ENCODE measurements at places on chromosomes 5 and 9.

DNA sequence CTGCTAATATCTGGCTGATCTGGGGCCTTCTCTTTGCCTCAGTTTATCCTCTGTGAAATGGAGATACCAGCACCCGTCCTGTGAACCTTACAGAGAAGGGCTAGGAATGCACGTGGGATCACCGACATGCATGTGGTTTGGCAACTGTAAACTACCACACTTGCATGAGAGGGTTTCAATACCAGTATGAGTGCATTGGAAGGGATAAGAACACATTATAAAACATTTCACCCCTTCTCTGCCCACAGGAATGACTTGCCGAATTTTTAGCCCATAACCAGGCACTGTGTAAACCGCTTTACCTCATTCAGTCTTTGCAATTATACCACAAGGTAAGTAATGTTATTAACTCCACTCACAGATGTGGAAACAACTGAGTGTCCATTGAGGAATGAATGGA lies 8.9 kb upstream of the RAB14 start:
- no peak for DNase-seq

DNA sequence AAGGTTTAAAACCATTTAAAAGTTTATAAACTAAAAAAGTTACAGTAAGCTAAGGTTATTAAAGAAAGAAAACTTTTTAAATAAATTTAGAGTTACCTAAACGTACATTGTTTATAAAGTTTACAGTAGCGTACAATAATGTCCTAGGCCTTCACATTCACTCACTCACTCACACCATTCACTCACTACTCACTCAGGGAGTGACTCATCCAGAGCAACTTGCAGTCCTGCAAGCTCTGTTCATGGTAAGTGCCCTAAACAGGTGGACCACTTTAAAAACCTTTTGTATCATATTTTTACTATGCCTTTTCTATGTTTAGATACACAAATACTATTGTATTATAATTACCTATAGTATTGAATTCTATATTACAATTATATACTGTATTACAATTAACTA lies 190.8 kb upstream of the RASA1 start:
- DNase-seq, result no peak

GRCh38 chr9:18194316-18194715 lies 279.6 kb upstream of the ADAMTSL1 start:
- DNase-seq, result no peak

- no peak for DNase-seq
Observed at GRCh38 chr5:6907320-6907918, 194.2 kb downstream of the TENT4A start.

GRCh38 chr5:154370119-154370518 lies 75.7 kb upstream of the SAP30L start:
- DNase-seq, result no peak

DNA sequence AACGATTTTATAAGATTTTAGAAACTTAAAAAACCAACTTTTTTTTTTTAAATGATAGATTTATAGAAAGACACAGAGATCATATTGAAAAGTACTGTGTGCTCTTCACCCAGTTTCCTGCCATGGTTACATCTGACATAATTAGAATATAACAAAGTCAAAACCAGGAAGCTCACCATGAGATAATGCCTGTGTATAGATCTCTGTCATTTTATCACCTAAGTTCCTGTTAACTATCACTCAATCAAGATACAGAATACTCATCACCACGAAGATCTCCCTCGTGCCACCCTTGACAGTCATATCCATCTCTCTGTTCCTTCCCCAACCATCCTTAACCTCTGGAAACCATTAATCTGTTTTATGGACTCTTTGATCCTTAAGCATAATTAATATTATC lies 39.1 kb downstream of the POC5 start:
- no peak for DNase-seq

DNA sequence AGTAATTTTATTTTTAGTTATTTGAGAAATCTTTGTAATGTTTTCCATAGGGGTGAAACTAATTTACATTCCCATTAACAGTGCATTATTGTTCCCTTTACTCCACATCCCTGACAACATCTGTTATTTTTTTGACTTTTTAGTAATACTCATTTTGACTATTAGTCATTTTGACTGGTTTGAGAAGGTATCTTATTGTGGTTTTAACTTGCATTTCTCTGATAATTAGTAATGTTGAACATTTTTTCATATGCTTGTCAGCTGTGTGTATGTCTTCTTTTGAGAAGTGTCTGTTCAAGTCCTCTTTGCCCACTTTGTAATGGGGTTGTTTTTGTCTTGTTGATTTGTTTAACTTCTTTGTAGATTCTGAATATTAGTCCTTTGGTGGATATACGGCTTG lies 27.5 kb downstream of the CCDC152 start:
- no peak for DNase-seq

- DNase-seq, result no peak
Observed at GRCh38 chr5:40831346-40832210, 3.4 kb downstream of the RPL37 start.

DNA sequence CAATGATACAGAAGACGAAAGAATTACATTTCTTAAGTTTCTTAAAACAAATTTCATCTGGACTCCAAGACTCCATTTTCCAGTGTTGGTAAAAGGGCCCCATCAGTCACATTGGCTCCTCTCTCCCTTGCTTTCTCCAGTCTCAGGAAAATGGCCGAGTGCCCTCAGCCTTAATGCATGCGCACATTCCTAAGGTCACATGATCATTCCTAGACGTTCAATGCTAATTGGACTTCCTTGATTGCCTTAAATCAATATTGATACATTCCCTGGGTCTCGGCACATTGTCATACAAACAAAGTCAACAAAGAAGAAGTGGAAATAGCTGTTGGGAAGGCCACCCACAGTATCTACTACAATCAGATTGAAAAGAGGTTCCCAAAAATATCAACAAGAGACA lies 413.6 kb upstream of the GRAMD2B start:
- no peak for DNase-seq

- DNase-seq, result no peak
Observed at GRCh38 chr5:133773247-133774202, 161.2 kb upstream of the FSTL4 start.

DNA sequence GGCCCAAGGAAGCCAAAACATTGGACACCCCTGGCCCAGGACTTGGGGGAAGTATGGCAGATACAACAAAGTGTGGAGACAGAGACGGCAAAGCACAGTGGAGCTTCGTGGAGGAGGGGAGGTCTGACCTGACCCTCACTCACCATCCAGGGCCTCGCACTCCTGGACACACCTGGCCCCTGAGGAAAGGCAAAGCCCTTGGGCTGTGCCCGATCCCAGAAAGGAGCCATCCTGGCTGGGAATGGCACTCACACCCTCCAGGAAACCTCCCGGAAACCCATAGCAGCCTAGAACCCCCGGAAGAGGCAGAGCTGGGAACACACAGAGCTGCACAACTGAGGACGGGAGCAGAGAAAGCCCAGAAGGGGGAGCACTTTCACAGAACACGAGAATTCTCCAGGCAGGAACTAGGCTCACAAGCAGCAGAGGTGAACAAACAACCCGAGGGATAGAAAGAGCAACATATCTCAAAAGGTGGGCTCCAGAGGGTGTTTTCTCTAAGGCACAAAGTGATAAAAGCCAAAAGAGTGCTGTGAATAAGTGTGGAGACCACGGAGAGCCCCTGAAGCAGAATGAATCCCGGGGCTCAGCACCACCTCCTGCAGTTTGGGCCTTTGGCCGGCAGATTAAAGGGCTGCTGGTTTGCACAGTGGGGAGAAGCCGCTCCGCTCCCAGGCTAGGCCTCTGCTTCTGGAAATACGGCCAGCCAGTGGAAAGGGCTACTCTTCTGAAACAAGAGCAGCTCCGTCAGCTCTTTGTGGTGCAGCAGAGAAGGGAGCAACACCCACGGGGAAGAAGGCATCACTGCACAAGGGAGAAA lies 108.2 kb downstream of the UBE2R2 start:
- DNase-seq, result no peak

DNA sequence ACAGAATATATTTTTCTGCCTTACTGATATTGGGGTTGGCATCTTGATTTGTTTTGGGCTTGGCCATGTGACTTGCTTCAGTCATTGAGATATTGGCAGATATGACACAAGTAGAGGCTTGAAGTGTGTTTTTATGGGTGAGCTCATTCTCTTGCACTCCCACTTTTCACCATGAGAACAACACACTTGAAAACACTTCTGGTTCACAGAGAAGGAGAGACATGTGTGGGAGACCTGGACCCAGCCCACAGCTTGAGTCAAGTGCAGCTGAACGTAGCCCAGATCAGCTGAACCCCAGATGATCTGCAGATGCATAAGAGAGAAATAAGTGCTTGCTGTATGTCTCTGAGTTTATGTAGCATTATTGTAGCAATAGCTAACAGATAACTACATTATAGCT lies 155.4 kb downstream of the SEMA6A start:
- DNase-seq, result no peak

DNA sequence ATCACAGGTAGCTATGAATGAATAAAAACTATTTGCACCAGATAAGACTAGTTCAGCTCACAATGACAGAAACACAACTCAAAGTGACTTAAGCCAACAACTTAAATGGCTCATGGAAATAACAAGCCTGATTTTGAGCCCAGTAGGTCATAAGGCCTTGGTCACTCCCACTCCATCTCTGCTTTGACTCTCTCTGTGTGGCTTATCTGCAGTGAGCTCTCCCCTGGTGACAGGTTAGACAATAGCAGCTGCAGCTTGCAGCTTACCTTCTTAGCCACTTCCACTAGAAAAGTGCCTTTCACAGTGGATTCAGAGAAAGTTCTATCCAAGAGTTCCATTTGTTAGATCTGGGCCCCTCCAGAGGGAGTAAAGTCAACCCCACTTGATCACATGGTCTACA lies 315.7 kb downstream of the RAB3C start:
- DNase-seq, result no peak

DNA sequence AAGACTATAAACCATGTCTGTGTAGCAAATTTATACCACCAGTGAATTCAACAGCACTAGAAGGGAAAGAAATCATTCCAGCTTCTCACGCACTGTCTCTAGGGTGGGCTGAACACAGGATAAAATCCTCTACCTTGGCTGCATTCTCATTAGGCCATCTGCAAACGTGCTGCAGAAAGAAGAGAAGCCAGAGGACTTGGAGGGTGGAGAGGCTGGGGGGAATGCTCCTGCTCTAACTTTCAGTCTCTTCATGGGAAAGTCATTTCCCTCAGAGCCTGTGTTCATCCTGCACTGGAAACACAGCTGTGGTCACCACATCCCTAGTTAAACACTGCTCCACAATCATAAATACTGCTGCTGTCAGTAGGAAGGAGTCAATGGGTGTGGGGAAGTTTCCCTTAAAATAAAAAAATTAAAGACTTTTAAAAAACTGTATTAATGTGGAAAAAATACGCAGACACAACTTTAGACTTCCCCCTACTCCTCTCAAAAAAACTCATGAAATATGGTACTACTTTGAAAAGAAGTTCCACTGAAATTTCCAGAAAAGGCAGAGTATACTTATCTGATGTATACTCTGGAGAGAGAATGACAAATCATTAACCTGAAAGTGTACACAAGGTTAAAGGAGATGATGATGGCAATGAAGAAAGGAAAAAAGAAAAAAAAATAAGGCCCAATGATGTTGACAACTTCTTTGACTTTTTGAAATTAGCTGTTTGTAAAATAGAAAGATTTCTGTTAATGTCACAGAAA lies 46.8 kb downstream of the LHFPL2 start:
- DNase-seq, result no peak

GRCh38 chr5:169652057-169652456 lies 15.0 kb downstream of the DOCK2 start:
- no peak for DNase-seq

- no peak for DNase-seq
Observed at GRCh38 chr9:125418404-125418803, 156.8 kb downstream of the GAPVD1 start.

DNA sequence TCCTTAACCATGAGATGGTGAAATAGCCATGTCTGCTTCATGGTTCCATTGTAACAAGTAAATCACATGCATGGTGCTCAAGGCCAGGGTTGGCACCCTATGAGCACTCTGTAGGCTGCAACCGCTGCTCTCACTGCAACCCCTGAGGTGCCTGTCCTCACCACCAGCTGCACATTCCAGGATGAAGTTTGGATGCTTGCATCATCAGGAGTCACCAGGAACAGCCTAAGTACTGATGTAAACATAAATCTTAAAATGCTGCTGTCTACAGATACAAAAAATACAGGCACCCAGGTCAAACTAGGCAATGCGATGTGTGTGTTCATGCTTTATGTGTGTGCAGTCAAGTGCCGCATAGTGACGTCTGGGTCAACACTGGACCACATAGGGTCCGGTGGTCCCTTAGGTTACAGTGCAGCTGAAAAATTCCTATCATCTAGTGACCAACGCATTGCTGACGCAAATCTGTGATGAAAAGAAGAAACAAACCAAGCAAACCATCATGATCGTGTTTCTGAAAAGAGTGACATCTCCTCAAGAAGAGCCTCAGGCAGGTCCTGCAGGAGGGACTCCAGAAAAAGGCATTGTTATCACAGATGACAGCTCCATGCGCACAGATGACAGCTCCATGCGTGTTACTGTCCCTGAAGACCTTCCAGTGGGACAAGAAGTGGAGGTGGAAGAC lies 234.8 kb downstream of the AUH start:
- no peak for DNase-seq

GRCh38 chr5:86866036-86866435 lies 248.3 kb downstream of the COX7C start:
- DNase-seq, result no peak

DNA sequence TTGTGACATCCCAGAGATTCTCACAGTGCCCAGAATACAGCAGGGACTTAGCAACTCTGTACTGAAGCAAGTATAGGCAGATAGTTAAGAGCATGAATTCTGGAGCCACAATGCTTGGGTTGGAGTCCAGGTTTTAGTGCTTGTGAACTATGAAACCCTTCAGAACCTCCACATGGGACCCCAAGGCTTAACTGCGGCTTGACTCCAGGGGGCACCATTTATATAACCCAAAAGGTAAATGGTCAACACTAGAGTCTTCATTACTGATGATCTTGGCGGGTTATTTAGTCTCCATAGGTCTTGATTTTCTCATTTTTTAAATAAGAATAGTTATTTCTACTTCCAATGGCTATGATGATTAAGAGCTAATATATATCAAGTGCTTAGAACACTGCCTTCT lies 390.3 kb downstream of the TAF11L14 start:
- no peak for DNase-seq
